ENCODE measurements at places on chromosomes 6 and 20. TPM values are rescaled to one million over a fixed set of nuclear protein-coding genes. Genes with fewer than 3 reads are reported as not detected.

PAK5 gene
- polyA plus RNA-seq = 0.05 TPM

RMND1 gene
- polyA plus RNA-seq = 19.9 TPM

MYCT1 gene
- 10.7 TPM for polyA plus RNA-seq

NNAT gene
- polyA plus RNA-seq = 0.69 TPM

CCN5 gene
- polyA plus RNA-seq = 196 TPM

ASIP gene
- polyA plus RNA-seq = 0.37 TPM

SLCO4A1 gene
- polyA plus RNA-seq = 1.1 TPM

SLC26A8 gene
- 0.07 TPM for polyA plus RNA-seq

KHDC1 gene
- polyA plus RNA-seq = 3.0 TPM

CLIC5 gene
- polyA plus RNA-seq = 0.27 TPM

PPIL6 gene
- 6.3 TPM for polyA plus RNA-seq

HCK gene
- 8.9 TPM for polyA plus RNA-seq

FAM83C gene
- polyA plus RNA-seq = not detected

FAM209B gene
- not detected for polyA plus RNA-seq

LIME1 gene
- 15.6 TPM for polyA plus RNA-seq

ZNF165 gene
- polyA plus RNA-seq = 0.61 TPM

NKX2-2 gene
- polyA plus RNA-seq = not detected

OR2H2 gene
- not detected for polyA plus RNA-seq

ESR1 gene
- 15.1 TPM for polyA plus RNA-seq

SMLR1 gene
- 0.19 TPM for polyA plus RNA-seq

EDN3 gene
- polyA plus RNA-seq = 0.27 TPM

TCF19 gene
- polyA plus RNA-seq = 7.2 TPM

HMGCLL1 gene
- 0.39 TPM for polyA plus RNA-seq

OR12D3 gene
- polyA plus RNA-seq = not detected

GTSF1L gene
- polyA plus RNA-seq = not detected

All from ovary (tissue), 10 donors.